Motor neuron (in vitro differentiated cells): ENCODE measurements at places on chromosomes 2 and 18. TPM values are rescaled to one million over a fixed set of nuclear protein-coding genes. Genes with fewer than 3 reads are reported as not detected.

GRCh38 chr2:101991721-101992145, at the start of gene IL1R2:
TSS of gene IL1R2 (plus strand) at chr2:101991960. CDS start at chr2:102008576, 16,616 bp downstream.
- ATAC-seq: no peak

The SP3 gene
- 92.8 and 94.2 TPM in 2 replicates for total RNA-seq

The SERPINB13 gene
- 0.09 and 0.21 TPM in 2 replicates for total RNA-seq

DNA sequence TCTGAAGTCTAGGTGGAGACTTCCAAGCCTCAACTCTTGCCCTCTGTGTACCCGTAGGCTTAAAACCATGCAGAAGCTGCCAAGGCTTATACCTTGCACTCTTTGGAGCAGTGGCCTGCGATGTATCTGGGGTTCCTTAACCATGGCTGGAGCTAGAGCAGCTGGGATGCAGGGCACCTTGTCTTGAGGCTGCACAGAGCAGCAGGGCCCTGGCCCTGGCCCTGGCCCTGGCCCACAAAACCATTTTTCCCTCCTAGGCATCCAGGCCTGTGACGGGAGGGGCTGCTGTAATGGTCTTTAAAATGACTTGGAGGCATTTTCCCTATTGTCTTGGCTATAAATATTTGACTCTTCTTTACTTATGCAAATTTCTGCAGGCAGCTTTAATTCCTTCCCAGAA, 19.2 kb downstream of the SERPINB4 start:
- no peak for ATAC-seq

The ALPG gene
- total RNA-seq: 0.25 TPM in 1 of 2 replicates, not detected in the other
